ENCODE measurements at places on chromosomes 7 and 10.
A peak's percentile ranks its signal among the peaks of the same experiment; 100 is the strongest.

DNA sequence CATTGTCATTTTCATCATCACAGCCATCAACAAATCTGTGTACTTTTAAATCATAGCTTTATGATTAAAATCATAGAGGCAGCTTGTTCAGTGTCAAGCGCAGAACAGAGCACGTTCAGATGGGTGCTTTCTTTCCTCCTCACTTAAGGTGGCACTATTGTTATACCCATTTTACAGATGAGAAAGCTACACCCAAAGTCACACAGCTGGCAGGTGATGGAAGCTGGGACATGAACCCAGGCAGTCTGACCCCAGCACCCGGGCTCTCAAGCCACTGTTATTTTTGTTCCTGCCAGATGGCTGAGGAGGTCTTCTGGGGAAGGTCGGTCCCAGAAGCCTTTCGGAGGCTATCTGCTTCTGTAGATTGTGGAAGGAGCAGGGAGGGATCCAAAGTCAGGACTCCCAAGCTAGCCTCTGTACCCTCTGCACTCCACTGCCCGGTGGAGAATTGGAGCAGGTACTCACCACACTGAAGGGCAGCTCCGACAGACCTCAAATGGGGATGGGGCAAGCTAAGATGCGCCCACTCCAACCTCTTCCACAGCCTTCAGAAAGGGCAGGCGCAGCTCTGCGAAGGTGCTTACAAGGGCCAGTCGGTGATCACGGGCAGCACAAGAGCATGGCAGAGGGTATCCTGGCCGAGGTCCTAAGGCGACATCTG is 610 bp downstream of the AVPI1 start:
- no peak for DNase-seq

GRCh38 chr10:77637532-77638320 is at the start of gene KCNMA1:
Gene KCNMA1, minus strand, starts transcription at chr10:77637808.
- DNase-seq, result peak; percentile 78

GRCh38 chr7:27793780-27794179 is 53.8 kb downstream of the TAX1BP1 start:
- no peak for DNase-seq

GRCh38 chr10:14543904-14544210 is 213.1 kb upstream of the FRMD4A start:
- DNase-seq, result no peak

DNA sequence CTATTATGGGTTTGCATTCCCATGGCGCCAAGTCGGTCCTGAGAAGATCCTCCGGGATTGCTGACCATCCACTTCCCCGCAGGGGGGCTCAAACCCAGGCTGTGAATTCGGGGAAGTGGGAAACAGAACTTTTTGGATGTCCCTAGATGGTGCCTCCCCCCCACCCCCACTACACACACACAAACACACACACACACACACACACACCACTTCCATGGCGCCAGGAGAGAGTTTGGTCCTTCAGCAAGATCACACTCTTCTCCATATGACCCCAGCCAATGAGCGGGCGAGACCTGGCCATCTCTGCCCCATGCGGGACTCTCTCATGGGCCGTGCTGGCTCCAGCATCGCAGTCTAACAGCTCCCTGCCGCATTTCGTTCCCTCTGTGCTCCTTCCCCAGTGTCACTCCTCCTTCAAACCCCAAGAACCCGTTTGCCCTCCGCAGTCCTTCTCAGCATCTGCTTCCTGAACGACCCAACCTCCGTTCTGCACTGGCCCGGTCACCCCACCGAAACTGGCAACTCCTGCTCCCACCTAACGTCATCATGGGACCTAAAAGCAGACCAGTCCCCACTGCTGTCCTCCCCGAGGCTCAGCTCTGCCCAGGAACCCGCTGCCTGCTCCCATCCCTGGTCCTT is 32.1 kb upstream of the TNRC18 start:
- DNase-seq, result no peak

- DNase-seq, result no peak
These were observed 129.0 kb upstream of the ODAD2 start for GRCh38 chr10:28127881-28128280.

DNA sequence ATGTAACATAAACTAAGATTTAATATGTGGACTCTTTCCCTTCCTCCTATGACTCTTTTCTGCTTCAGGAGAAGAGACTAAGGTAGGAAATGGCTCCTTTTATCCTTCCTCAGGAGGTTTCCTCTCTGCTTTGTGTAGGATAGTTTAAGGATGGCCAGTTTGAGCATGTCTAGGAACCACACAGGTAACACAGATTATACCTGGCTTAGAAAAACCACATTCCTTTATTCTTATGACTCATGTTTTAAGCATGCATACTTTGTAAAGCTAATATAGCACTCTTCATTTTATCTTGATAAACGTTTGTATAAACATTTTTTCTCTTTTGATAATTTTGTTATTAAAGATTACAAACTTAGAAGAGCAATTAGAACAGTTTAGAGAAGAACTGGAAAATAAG is 57.8 kb downstream of the CYP51A1 start:
- DNase-seq, result no peak

Data from left forelimb (tissue), 1 donor.